RPMI7951 (cell line): ENCODE measurements at places on chromosomes 2 and 18. TPM values are rescaled to one million over a fixed set of nuclear protein-coding genes. Genes with fewer than 3 reads are reported as not detected.

GRCh38 chr2:241009191-241009590, 10.8 kb downstream of the SNED1 start:
- DNase-seq: no peak

DNA sequence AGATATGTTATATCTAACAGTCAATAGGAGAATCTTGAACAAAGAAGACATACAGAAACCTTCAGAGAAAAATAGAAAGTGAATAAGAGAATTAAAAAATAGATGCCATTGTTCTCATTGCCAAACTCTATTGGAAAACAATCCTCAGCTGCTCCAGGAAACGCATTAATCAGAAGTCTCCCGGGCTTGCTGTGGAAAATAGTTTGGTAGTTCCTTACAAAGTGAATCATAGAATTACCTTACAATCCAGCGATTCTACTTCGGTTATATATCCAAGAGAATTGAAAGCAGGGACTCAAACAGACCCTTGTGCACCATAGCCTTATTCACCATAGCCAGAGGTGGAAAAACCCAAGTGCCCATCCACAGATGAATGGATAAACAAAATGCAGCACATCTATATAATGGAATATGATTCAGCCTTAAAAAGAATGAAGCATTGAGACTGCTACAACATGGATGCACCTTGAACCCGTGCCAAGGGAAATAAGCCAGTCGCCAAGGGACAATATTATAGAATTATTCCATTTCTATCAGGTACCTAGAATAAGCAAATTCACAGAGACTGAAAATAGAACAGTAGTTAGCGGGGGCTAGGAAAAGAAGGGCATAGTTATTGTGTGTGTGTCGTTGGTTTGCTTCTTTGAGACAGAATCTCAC, 21.9 kb upstream of the CHRNA1 start:
- DNase-seq: peak; percentile 63

DNA sequence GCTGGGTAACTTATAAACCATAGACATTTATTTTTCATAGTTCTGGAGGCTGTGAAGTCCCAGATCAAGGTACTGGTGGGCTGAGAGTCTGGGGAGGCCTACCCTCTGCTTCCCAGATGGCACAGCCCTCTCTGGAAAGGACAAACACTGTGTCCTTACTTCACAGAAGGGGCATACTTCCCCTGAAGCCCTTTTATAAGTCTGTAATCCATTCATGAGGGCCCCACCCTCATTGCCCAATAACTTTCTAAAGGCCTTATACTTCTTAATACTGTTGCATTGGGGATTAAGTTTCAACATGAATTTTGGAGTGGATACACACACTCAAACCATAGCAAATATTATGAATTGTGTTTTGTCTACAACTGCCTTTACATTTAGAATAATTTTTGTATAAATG, 36.0 kb downstream of the ATIC start:
- DNase-seq: no peak

DNA sequence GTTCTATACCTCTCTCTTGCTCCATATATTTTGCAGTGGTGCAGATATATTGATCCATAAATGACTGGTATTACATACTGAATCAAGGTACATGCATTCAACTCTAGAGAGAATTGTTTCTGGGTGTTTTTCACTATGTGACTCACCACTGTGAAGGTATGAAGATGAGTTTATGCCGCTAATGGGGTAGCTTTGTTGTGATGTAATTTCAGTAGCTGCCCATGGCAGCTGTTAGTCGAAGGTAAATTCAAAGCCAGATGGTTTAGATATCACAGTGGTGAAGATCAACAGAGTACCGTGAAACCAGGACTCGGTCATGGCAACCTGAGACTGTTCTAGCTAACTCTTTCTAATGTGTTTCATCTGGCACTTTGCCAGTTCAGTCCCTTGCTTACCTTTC, 50.4 kb downstream of the PKP4 start:
- no peak for DNase-seq

DNA sequence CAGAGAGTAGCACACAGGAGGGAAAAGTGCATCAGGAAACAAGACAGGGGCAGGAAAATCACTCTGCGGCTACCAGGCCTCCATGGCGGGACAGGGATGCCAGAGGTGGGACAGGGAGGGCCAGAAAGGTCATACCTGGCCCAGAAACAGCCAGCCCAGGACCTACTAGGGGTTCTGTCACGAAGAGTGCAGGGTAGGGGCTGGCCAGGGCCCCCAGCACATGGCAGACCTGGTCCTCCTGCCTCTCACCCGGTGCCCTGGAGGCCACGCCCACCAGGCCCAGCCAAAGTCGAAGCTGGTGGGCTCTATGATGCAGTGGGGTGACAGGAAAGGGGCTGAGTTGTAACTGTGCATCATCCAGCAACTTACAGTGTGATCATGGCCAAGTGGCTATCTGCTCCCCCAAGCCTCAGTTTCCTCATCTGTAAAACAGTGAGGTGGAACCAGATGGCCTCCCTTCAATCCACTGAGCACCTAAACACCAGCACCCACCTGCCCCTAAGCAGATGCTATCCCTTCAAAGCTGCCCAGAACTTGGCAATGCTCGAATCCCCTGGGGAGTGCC, 10.6 kb downstream of the CYP26B1 start:
- no peak for DNase-seq

GRCh38 chr2:10007435-10007834, 35.9 kb upstream of the KLF11 start:
- no peak for DNase-seq

DNA sequence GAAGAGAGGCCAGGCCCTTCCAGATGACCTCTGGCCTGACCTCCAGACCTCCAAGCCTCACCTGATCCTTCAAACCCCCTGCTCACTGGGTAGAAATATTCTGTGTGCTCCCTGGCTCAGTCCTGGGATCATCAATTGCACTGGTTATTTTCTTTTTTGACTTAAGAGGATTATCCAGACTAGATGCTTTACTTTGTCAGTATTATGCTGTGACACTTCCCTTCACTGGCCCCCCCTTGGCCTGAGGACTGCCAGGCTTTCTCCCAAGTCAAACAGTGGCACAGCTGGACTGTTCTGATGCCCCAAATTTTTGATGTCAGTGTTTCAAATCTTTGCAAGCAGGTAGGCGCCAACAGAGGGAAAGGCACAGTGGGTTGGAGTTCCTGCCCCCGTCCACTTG, 156.3 kb upstream of the SKOR2 start:
- no peak for DNase-seq

DNA sequence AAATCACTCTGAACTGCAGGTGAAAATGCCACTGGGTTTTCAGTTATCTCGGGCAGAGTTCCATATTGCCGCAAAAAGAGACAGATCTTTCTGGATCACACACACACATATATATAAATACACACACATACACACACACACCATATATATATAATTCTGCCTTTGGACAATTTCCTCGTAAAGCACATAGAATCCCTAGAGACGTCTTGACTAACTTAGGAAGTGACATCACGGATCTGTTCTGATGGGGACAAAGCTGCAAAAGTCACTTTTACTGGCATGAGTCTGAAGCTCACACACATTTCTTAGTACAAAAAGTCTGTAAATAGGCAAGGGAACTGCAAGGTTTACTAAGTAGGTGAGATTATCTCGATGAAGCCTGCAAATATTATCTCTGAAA, 28.6 kb upstream of the MBOAT2 start:
- no peak for DNase-seq

DNA sequence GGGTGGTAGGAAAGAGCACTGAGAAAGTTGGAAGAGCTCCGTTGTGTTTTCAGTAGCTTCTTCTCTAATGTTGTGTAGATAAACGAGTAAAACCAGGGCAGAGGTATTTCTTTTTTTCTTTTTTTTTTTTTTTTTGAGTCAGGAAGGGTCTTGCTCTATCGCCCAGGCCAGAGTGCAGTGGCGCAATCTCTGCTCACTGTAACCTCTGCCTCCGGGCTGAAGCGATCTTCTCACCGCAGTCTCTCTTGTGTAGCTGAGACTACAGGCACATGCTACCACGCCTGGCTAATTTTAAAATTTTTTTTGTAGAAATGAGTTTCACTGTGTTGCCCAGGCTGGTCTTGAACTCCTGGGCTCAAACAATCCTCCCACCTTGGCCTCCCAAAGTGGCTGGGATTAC, 6.6 kb downstream of the GRHL1 start:
- DNase-seq: no peak

DNA sequence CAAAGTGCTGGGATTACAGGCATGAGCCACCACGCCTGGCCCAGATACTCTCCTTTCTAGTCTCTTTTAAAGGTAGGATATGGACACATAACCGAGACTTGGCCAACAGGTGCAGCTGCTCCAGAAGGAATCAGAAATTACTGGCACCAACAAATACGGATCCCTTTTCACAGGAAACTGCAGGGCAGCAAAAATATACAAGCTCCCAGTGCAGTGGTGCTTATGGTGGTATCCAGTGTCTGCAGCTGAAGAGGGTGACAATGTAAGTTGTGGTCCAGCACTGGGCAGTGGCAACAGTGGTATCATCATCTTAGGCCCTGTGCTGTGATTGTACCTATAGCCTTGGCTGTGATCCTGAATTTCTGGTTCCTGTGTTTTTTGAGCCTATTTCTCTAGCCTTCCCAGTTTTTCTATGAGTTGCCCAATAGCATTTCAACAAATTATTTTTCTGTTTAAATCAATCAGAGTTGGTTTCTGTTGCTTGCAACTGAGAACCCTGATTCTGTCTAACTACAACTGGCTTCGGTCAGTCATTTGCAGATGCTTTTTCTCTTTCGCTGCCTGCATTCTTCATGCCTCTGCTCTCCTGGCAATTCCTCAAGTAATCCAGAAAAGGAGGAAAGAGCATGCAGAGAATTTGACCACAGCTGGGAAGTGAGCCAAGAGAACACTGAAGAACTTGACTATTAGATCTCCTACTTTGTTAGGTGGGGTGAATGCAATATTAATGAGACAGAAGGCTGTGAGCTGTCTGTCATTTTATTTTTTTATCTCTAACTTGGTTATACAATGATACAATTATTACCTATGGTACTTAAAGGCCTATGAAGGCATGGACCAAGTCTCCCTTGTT, 30.8 kb upstream of the EML4 start:
- peak; percentile 98 for DNase-seq

- no peak for DNase-seq
Measured at GRCh38 chr2:100274076-100274475, 48.2 kb downstream of the LONRF2 start.

- DNase-seq: no peak
Measured at GRCh38 chr2:236873636-236874035, 212.1 kb upstream of the COPS8 start.

DNA sequence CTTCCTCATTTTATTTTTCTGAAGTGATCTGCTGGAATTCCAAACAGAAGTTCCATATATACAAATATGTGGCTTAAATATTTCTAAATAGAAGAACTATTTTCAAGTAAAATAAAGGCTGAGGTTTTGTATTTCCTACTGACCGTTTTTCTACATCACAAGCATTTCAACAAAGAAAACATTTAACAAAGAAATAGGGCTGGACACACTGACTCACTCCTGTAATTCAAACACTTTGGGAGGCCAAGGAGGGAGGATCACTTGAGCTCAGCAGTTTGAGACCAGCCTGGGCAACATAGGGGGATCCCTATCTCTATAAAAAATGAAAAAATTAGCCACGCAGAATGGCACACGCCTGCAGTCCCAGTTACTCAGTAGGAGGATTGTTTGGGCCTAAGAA, 44.6 kb downstream of the TANK start:
- no peak for DNase-seq

GRCh38 chr2:164896226-164896625, 54.6 kb upstream of the COBLL1 start:
- DNase-seq: no peak

The SLC40A1 gene
- under 0.01 TPM in 1 of 2 replicates, not detected in the other for total RNA-seq

The RMC1 gene
- 19.4 and 23.8 TPM in 2 replicates for total RNA-seq
